NCI-H1105 treated with DMSO at 0.1 percent for 48 hours (cell line): ENCODE measurements at places on chromosomes 7 and 10.

DNA sequence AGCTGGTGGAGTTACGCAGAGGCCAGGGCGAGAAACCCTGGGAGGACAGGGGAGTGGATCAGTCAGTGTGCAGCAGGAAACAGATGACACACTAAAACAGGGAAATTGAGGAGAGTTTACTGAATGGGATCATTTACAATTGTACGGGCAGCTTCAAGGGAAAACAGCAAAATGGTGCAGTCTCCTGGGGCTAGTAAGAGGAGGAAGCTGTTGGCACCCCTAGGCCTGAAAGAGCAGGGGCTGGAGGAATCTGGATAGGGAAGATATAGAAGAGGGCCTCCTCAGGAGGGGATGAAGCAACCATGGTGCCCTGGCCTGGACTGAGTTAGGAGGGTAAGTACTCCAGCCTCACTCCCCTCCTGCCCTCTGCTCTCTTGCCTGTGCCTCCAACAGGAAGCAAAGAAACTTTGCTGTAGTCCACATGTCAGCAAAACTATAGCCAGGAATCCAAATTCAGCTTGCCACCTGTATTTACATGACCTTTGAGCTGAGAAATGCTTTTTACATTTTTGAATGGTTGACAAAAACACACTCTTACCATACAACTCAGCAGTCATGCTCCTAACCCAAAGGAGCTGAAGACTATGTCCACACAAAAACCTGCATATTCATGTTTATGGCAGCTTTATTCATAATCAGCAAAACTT is 52.3 kb upstream of the OPN4 start:
- no peak for DNase-seq

DNA sequence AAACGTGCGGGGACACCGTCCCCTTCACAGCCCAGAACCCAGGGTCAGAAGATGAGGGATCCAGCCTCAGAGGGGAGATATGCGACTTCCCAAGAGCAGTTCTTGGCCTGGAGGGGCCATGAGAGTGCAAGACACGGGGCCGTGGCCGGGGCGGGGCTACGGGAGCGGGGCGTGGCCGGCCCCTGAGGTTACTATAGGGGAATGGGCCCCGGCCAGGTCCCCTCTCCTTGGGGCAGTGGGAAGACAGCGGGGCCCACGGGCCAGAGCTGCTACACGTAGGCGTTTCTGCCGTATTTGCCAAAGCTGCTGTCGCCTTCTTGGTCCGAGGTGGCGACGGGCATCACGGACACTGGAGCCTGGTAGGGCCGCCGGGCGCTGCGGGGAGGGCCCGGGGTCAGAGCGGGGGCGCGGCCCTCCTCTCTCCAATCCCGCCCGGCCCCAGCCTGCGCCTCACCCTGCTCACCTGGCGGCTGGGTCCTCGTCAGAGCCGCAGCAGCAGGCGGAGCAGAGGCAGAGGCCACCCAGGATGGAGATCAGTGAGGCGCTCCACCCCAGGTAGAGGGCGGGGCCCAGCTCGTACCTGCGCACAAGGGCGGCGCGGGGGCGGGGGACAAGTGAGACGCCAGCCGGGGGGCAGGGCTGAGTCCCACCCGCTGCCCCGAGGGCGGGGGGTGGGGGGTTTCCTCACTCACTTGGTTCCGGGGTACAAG is 5.3 kb downstream of the CLDN15 start:
- DNase-seq: peak; percentile 75

GRCh38 chr10:116608686-116609594 is 11.8 kb upstream of the PNLIPRP2 start:
- no peak for DNase-seq

GRCh38 chr7:78039790-78040776 is 241.5 kb downstream of the PHTF2 start:
- no peak for DNase-seq

DNA sequence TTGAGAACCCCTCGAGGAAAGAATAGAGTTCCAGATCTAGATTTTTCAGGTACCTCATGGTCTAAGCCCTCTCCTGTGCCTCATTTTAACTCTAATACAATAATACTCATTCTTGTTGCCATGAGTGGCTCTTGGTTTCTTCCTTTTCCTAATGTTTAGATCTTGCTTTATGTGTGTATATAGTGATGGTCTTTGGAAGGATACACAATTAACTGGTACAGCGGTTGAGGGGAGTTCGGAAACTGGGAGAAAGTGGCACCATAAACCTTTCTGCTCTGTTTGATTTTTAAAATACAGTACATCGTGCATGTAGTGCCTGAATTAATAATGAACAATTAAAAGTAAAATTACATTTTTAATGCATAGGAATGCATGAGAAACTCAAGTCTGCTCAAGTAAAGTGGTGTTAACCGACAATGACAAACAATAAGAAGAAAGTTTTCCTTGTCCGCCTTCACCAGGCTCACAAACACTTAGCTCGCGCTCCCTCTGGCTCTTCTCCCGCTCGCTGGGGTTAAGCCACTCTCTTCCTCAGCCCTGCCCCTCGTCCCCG is 386 bp upstream of the EIF4EBP2 start:
- no peak for DNase-seq

DNA sequence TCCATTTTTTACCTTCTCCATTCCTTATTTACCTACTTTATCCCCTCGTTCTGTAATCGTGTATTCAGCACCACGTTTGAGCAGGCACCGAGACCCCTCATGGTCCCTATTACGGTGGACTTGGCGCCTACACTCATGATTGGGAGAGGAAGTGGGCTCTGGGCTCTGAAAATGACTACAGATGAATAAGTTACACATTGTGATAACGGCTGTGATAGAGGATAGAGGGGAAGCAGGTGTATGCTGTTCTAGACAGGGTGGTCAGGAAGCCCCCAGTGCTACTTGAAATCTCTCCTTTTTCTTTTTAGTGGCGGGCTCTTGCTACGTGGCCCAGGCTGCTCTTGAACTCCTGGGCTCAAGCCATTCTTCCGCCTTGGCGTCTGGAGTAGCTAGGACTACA is 59.8 kb downstream of the CAMK1D start:
- no peak for DNase-seq

DNA sequence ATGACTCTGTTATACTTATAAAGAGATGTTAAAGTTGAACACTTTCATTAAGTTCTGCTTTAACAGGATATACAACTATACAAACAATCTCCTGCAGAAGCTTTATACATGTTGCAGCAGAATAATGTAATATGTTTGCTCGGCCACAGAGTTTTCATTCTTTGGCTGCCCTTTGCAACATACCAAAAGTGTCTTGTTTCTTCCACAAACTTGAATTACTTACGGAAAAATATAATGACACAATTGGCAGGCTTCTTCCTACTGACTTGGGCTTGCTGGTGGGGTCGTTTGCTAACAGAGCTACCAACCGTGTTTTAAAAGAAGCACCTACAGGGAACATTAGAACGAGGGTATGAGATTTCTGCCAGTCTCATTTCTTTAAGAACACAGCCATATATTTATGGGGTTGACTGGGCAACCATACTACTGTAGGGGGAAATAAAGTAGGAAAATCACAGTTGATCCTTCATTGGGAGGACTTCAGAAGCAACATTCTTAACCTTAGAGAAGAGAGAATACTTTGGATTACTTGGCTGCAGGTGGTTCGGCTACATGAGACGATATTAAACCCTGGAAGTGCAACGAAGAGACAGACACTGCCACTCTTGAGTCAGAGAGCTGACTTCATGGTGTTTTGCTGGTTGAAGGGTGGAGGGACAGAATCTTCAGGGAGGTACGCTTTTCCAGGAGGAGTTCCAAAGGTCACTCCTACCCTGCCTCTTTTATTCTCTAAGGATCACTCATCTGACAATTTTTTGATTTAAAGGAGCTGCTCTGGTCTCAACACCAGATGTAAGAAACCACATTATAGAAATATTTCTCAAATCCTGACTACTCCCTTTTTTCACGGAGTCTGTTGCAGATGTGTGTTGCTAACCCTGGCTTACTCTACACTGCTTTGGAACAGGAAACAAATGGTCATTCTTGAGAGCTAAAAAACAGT is 123.9 kb downstream of the SEMA3C start:
- no peak for DNase-seq

- DNase-seq: no peak
Observed at GRCh38 chr7:100438172-100438571, 1.9 kb upstream of the PPP1R35 start.

DNA sequence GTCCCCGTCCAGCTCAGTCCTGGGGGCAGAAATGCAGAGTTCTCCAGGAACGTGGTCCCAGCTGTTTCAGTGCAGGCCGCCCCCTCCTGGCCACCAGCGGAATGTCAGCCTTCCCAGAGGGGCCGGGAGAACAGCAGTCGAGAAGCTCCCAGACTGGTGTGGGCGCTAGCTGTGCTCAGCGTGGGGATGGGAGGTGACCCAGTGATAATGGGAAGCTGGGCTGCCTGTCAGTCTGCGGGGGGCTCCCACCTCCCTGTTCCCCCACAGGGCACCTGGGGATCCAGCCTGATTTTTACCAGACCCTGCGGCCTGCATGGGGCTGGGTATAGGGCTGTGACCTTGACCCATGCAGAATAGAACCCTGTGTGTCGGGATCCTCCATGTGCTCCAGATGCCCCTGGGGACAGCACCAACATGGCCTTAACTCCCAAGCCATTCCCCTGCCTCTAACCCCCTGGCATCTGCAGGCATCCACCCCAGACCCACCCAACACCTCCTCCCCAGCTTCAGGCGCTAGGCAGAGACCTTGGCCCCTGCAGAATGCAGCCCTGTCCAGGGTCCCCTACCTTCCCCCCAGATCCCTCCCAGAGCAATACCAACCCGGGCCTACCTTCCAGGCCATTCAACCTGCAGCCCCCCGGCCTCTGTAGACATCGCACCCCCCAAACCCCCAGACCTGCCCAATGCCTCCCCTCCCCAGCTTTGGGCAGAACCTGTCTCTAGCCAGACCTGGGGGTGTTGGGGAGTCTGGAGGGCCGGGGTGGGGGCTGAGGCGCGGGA is 880 bp upstream of the ELN start:
- DNase-seq: peak; percentile 14

DNA sequence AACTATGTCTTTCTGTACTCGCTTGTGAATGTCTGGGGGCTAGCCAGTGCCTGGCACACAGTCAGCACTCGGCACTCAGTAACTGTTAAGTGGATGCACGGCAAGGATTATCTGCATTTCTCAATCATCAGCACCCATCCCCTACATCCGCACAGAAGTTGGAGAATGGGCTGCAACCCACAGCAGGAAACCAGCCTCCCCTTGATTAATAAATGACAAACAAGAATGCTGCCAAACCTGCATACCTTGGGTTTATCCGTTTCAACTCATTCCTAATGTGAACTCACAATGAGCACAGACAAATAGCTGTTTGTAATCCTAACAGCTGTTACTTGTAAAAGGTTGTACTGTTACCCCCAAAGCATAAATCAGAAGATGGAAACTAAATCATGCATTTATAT is 28.9 kb downstream of the PPP1R3C start:
- DNase-seq: no peak

DNA sequence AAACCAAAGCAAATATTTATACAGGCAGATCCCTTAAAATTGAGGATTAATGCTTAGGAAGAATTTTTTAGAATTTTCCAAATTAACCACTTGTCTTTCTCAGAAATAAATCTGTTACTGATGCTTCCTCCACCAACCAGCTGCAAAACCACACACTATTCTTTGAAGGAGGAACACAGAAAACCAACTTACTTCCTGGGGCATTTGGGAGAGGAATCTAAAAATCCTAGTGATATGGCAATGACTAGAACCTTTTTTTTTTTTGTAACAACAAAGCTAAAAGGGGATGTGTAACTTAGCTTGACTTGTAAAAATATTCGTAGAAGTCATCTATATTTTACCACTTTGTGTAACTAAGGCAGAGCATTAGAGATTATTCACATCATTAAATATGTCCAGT is 5.1 kb upstream of the TM9SF3 start:
- no peak for DNase-seq

DNA sequence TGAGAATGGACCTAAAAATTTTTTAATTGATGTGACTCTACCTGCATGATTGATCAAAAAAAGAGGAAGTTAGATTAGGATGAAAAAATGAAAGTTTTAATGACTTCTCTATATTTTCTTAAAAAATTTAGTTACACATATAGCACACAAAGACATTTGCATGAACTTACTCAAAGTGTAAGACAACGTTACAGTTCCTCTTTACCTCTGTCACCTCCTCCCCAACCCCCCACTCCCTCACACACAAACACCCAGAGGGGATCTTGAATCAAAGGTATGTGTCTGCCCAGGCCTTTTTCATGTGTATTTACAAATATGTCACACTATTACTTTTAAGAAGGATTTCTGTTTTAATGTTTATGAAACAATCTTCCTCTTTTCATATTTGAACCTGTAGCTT is 20.6 kb upstream of the CDCA7L start:
- DNase-seq: no peak

GRCh38 chr7:51366930-51367613 is 50.5 kb upstream of the COBL start:
- DNase-seq: peak; percentile 63

- no peak for DNase-seq
Observed at GRCh38 chr7:76149847-76150691, 51.6 kb upstream of the SRRM3 start.

DNA sequence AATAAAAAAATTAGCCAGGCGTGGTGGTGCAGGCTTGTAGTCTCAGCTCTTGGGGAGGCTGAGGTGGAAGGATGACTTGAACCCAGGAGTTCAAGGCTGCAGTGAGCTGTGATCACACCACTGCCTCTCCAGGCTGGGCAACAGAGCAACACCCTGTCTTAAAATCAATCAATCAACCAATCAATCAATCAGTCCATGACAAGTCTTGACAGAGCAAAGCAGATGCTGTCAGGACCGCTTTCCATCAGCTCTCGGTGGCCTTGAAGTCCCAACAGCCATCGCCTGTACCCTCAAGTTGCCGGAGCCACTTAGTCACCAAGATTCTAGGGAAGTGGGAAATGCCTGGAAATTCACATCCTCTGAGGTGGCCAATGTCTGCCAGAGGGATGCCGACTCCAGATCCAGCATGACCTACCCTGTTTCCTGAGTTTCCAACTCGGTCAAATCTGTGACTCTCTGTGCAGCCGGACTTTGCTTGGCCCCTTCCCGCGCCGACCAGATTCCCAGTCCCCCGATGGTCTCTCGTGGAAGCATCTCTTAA is 871 bp upstream of the CCL24 start:
- no peak for DNase-seq

GRCh38 chr7:155766966-155767916 is 45.0 kb downstream of the SHH start:
- no peak for DNase-seq

GRCh38 chr10:15627617-15628196 is 92.0 kb downstream of the ITGA8 start:
- DNase-seq: no peak
